ENCODE measurements at places on chromosomes 11 and 22.

GRCh38 chr11:2296913-2297622 is 4.7 kb downstream of the C11orf21 start:
- peak; percentile 56 for DNase-seq

DNA sequence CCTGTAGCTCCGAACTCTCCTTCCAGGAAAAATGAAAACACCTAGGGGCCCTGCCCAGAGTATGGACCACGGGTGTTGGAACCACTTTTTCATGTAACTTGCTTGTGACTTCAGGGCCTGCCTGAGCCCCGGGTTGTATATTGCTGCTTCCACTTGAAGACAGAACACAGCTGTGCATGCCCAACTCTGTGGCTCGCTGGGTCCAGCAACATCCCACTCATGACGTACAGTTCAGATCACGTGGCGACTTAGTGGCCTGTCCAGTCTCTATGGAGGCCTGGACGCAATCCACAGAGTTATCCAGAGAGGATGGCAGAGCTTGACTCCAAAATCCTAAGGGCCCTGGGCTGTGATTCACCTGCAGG is 6.8 kb downstream of the C11orf21 start:
- DNase-seq, result peak; percentile 58

- DNase-seq, result no peak
Observed at GRCh38 chr11:57781529-57781943, 19.9 kb downstream of the CTNND1 start.

- DNase-seq, result no peak
Observed at GRCh38 chr11:118785362-118785761, 5.6 kb downstream of the DDX6 start.

DNA sequence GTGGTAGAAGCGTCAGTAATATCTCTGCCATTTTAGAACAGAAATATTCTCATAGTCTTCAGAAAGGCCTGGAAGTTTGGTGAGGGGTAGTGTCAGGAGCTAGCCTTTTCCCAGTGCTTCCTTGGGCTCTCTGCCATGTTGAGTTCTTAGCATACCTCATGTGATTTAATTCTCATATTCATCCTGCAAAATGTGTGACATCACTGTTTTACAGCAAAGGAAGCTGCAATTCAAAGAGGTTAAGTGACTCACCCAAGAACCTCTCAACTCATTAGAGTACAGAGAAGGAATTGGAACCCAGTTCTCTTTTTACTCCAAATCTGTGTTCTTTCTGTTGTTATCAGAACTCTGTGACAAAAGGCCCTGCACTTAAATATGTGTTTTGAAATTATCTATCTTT is 72.1 kb downstream of the RNF169 start:
- no peak for DNase-seq

- DNase-seq, result no peak
Observed at GRCh38 chr11:65505466-65506289, 6.8 kb downstream of the MALAT1 start.

DNA sequence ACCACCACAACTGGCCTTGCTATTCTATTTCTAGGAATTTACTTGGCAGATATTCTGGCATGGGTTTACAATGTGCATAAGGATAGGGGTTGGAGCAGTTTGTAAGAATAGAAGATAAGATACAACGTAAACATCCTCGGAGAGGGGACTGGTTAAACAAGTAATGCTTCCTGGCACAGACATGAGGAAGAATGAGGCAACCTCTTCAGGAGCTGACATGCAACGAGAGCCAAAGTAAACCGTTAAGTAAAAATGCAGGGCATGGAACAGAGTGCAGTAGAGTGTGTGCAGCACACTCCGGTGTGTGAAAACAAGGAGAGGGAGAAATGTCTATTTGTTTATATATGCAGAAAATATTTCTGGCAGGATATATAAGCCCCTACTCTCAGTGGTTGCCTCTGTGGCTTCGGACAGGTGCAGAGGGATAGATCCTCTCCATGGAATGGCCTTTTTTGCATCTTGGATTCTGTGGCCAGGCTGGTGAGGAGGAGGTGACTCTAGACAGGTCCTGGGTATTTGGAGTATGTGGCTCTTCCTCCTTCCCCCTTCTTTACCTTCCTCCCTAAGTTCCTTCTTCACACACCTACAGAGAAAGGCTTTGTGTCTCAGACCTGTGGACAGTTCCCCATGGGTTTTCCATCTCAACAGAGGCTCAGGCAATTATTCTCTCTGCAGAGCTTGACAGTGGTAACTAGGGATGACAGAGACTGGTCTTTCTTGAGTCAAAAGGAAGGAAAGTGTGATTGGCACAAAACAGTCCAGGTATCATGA is 2.5 kb downstream of the RAB36 start:
- no peak for DNase-seq

DNA sequence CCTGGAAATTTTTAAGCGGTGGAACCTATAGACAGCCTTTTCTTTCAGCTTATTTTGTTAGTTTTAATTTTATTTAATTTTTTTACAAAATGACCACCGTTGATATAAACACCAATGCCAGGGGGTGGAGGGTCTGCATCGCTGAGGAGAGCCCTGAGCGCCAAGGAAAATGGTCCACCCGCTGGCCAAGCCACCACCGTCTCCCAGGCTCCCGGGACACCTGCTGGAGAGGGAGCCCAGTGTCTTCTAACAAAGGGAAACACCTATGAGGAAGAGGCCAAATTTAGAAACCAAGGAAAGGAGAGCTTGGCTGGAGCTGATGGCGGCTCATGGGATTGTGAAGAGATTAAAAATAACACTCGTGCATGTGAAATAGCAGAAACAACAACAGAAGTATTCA is 288 bp upstream of the KRTAP5-8 start:
- peak; percentile 9 for DNase-seq

DNA sequence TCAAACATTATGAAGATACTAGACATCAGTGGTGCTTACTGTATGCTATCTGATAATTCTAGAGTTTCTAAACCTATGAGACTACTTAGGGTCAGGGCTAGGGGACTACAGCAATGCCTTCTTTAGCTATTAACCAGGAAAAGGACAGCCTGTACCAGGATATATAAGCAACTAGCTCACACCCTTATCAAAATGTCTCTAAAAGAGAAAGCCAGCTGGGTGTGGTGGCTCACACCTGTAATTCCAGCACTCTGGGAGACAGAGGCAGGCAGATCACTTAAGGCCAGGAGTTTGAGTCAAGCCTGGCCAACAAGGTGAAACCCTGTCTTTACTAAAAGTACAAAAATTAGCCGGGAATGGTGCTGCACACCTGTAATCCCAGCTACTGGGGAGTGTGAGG is 55.8 kb downstream of the RAB6A start:
- DNase-seq, result no peak

DNA sequence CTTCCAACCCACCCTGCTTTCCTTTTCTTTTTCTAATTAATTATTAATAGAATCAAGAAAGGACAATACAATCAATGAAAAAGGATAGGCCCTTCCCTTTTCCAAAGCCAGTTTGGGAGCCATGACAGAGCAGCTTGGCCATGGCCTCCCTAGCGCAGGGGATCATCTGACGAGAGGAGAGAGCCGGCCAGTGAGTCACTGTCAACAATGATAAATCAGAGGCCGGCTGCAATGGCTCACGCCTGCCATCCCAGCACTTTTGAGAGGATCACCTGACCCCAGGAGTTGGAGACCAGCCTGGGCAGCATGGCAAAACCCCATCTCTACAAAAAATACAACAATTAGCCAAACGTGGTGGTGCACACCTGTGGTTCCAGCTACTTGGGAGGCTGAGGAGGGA is 27.5 kb upstream of the KRTAP5-7 start:
- no peak for DNase-seq

DNA sequence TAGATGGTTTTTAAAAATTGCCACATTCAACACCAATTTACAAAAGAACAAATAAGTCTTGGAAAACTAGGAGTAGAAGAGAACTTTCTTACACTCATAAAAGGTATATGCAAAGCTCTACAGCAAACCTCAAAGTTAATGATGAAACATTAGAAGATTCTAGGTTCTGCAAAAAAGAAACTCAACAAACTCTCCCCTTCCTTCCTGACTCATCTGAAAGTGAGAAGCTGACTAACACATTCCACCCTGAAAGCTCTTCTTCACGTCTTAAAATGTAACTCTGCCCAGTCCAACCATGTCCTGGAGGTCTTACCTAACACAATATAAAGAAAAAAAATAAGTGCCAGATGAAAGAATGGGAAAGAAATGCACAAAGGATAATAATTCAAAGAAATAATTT is 218.9 kb upstream of the ISX start:
- no peak for DNase-seq

DNA sequence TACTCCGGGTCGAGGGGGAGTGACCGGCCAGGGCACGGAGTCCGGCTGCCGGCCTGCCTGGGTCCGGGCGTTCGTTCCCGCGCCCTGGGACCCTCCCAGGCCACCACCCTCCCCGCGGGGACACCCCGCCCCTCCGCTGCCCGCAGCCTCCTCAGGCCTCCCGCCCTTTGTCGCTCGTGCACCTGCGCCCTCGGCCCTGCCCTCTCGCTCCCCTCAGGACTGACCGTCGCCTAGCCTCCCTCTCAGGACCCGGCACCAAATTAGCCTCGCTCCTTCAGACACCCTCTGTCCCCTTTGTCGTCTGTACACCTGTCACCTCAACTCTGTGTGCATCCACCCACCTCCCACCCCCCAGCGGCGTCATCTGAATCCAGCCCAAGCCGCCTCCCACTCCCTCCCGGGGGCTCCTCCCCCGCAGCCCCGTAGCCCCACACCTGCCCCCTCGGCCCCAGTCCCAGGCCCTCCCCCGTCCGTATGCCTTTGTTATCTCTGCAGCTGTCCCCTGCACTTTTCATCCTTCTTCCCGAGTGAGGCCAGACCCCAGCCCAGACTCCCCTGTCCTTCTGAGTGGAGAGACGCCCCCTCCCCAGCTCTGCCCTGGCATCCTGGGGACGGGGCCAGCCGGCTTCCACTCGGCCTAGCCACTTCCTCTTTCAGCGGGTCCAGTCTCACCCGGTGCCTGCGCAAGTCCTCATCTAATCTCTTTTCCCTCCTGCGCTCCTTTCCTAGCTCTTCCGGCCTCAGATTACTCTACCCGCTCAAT is 643 bp downstream of the TIGD3 start:
- no peak for DNase-seq

DNA sequence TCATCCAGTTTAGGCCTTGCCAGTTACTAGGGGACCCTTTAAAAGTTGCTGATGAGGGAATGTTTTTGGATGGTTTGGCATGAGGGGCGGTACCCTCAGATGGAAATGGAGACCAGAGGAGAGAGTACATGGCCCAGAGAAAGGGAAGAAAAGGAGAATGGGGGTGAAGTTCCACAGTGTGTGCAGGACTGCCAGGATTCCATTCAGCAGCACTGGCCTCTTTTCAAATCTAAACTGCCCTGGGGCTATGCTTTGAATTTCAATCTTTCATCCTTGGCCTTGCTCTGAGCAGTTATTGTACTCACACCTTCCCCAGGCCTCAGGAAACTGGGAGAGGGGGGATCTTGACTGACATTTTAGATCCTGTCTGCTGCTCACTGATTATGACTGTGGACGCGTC is 3.0 kb downstream of the SLC3A2 start:
- DNase-seq, result no peak

GRCh38 chr11:416757-417621 is 2.2 kb upstream of the SIGIRR start:
- no peak for DNase-seq

GRCh38 chr11:117220999-117221774 is 10.7 kb downstream of the PCSK7 start:
- no peak for DNase-seq

DNA sequence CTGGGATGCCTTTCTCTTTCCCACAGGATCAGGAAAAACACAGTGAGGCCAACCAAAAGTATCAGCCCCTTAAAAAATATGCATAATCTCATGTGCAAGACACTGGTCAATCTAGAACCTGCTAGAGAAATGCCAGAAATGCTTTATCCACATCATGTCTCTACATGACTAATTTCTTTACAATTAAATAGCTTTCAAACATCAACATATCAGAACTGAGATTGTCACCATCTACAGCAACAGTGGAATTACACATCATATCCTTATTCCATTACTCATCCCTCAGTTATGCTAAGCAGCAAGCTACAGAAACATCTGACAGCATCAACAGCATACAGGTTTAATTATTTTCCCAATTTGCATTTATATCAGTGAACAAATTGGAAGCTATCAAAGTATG is 78.8 kb downstream of the DDIAS start:
- DNase-seq, result no peak

DNA sequence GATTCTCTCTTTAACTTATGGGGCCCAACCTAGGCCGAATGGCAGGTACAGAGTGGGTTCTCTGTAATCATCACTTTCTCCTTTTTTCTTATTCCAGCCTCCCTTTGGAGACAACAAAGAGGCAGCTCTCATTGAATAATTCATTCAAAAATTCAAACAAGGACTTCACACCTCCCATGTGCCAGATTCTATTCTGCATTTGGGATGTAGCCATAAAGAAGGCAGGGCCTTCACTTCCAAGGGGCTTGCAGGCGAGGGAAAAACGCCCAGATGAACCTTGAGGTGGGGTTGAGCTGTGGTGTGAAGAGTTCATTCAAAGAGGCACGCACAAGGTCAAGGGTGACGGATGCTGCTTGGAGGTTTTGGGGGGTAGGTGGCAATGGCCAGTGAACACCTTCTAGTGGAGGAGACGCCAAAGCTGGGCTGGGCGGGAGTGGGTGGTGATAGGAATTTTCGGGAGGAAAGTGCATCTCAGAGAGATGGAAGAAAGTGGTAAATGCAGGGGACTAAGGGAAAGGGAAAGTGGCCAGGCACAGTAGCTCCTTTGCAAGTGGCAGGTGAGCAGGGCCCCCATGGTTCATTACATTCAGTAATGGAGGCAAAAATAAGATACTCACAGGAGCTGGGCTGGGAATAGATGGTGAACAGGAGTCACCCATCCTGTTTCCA is 499.6 kb downstream of the MIAT start:
- DNase-seq, result no peak

- DNase-seq, result no peak
Observed at GRCh38 chr11:36775130-36775529, 177.1 kb upstream of the RAG2 start.

GRCh38 chr11:116164843-116165242 is 607.9 kb downstream of the BUD13 start:
- peak; percentile 23 for DNase-seq

DNA sequence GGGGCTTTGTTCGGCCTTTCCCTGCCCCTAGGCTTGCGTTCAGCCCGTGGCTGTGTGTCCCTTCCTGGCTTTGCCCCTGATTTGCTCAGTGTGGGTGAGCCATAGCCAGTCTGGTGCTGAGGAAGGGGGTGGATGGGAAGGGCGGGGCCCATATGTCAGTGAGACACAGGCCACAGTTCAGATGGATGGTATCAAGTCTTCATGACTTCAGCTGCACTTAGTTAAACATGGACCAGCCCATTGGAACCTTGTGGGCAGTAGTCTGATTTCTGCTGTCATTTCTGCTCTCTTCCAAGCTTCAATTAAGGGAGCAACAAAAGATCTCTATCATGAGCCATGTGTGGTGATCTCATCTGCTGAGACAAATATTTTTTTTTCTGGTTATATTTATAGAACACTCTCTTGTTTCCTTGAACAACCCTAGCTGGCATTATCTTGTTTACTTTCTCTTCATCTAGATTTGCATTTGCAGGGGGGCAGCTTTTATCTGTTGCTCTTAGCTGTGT is 21.6 kb upstream of the PEX26 start:
- DNase-seq, result no peak

- no peak for DNase-seq
Observed at GRCh38 chr11:108393046-108393445, 74.3 kb downstream of the C11orf65 start.

- no peak for DNase-seq
Observed at GRCh38 chr11:109970516-109971183, 122.5 kb upstream of the ZC3H12C start.
